Caki2 (cell line): ENCODE measurements at places on chromosomes 7 and 10.

- DNase-seq = no peak
Measured at GRCh38 chr7:43112941-43113621, 634 bp downstream of the HECW1 start.

- DNase-seq = no peak
Measured at GRCh38 chr10:3476186-3476585, 303.6 kb upstream of the PITRM1 start.

DNA sequence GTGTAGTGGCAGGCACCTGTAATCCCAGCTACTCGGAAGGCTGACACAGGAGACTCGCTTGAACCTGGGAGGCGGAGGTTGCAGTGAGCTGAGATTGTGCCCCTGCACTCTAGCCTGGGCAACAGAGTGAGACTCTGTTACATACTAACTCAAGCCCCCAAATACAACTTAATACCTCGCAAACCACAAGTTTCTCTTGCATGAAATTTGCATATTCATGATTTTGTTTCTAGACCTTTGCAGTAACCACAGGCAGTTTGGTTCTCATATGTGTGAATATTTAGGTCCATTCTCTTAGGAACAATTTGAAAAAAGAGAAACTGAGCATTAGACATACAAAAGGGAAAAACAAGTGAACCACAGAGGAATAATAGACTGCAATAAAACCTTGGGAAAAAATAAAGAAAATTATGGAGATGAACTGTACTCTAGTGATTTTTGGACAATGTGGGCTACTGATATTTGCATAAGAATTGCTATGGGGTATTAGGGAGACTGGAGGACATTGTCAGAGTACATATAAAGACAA is 77.0 kb downstream of the ZNF277 start:
- DNase-seq = no peak

DNA sequence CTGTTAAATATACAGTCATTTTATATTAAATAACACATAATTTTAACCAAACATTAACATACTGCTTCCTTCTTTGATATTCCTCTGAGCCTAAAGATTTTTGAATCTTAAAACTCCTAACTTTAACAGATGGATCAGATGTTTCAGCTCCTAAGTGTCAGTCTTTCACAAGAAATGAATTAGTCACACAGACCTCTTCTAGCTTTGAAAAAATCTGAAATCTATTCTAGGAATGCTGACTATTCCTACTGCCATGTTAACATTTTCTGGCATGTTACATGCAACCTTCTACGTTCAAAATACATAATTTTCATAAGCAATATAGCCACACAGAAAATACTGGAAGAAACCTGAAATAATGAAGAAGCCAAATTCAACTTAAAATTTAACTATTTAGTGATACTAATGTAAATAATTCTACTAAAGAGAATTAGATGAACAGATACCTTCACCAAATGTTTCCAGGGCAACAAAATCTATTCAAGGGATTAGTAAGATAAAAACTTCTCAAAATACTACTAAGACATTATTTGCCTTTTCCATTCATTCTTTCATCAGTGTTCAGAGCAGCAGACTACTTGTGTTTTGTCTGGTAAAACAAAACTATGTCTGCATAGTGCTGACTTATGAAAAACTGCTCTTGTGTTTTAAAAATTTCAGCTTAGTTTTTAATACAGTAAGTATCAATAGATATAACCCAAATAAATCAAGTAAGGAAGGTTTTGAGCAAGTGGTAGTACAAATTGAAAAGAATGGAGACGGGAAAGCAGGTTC is 9.2 kb downstream of the JMJD1C start:
- DNase-seq = no peak

- peak; percentile 65 for DNase-seq
Measured at GRCh38 chr10:60937784-60938654, 6.0 kb downstream of the RHOBTB1 start.

DNA sequence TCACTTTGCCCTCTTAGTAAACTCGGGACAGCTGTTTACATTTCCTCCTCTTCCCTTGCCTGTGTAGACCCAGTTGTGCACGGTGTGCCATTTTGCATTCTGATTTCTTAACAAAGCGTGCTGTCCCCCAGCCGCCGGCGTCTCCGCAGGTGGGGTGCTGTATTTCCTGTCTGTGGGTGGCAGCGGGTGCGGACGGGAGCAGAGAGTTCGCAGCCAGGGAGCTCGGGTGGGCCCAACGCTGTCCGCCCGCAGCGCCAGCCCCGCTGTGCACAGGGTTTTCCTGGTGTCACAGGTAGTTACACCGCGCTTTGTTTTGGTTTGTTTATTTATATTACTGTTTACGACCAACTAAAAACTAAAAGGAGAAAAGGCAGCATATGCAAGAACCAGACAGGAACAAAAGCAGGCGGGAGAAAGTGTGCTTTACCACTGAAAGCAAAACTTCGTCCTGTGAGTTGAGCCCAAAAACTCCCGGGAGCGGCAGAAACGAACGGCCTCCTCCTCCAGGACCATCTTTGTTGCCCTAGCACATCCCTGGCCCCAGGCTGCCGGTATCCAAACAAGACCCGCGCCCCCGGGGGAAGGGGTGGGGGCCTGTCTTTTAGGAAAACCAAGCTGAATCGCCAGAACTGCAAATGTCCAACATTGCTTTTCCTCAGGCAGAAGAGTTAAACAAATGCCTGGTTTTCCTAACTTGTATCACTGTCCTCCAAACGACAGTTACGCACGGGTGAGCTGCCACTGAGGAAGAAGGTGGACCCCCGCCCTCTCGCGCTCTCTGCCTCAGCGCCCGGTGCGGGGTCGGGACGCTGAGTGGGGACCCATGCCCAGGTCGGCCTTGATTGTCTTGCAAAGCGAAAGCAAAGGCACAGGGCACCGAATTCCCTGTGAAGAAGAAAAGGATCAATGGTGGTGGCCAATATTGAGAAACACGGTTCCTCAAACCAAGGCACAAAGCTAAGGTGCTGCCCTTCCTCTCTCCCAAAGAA is 45.9 kb upstream of the DRGX start:
- DNase-seq = no peak

- peak; percentile 10 for DNase-seq
Measured at GRCh38 chr7:36037121-36037662, 115.9 kb upstream of the EEPD1 start.

- no peak for DNase-seq
Measured at GRCh38 chr7:30463405-30464145, 15.0 kb downstream of the NOD1 start.

GRCh38 chr10:117896517-117896916 is 150.2 kb downstream of the RAB11FIP2 start:
- DNase-seq = no peak

DNA sequence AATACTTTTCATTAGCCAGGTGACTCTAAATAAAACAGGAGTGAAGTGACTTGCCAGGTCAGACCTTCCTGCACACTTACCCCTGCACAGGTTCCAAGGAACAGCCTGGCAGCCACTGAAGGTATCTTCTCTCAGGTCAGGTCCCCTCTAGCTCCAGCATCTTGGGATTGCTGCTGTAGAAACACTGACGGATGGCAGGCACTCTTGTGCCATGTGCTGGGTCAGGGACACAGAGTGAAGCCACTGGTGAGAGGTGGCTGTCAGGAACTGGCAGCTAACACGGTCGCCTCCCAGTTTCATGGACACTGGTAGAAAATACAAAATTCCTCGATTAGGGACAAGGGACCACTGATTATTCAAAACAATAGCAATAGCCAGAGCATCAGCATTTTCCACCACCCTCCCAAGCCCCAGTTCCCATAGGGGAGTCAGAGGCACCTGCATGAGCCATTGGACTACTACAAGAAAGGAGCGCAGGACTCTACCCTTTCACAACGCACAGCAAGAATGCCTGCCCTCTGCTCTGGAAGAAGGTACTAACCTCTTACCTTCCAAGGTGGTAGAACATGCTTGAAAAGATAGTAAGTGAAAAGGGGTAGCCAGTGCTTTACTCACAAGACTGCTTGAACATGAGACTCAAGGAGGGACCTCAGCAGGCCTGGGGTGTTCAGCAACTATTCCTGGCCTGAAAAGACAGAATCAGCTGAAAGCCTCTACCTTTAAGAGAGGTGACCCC is 5.1 kb upstream of the MYO1G start:
- no peak for DNase-seq

- DNase-seq = peak; percentile 16
Measured at GRCh38 chr10:79001082-79001885, 67.5 kb upstream of the ZMIZ1 start.

- no peak for DNase-seq
Measured at GRCh38 chr10:12929381-12929780, 72.1 kb downstream of the CCDC3 start.

DNA sequence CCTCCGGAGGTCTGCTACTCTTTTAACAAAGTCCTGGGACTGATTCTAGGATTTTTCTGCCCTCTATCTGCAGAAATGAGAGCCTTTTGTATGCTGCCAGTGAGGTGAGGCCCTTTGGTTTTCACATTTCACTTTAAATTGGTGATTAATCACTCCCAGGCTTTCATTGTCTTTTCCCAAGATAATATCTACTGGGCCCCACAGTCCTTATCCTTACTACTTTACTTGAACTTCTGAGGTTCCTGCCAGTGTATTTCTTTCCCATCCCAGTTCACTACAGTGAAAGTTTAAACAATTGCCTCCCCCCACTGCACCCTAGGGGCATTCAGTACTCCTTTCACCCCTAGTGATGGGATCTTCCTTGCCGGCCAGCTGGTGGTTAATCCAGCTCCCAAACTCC is 127.4 kb upstream of the INHBA start:
- DNase-seq = no peak

DNA sequence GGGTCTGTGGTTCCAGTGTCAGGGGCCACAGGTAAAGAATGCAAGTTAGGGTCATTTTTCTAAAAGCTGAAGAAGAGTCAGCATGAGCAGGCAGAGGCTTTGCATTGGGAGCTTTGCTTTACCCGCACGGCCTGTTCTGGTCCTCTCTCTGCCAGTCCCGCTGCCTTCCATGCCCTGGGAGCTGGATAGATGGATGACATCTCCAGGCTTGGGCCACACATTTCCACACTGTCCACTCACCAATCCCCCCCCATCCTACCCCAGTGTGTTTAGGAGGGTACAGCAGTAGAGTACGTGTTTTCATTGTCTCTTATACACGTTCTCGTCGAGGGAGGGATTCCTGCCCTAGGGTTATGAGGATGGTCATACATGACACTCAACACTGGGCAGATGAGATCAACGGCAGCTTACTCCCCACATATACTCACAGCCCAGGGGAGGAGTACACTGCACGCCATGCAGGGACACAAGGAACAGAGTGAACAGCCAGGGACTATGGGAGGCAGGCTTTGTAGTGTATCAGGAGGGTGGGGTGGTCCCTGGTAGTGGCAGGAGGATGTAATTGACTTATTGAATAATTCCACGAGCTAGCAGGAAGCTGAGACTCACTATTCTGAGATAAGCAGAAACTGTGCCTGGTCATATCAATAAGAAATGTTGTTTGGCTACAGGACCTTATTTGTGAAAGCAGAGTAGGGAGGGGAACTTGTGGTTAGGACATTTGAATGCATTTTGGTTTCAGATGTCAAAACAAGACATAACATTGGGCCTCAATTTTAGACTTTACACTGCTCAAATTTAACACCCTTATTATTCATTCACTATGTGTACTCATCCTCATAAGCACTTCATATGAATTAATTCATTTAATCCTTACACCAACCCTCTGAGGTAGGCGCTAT is 36.6 kb downstream of the PLPP4 start:
- no peak for DNase-seq

DNA sequence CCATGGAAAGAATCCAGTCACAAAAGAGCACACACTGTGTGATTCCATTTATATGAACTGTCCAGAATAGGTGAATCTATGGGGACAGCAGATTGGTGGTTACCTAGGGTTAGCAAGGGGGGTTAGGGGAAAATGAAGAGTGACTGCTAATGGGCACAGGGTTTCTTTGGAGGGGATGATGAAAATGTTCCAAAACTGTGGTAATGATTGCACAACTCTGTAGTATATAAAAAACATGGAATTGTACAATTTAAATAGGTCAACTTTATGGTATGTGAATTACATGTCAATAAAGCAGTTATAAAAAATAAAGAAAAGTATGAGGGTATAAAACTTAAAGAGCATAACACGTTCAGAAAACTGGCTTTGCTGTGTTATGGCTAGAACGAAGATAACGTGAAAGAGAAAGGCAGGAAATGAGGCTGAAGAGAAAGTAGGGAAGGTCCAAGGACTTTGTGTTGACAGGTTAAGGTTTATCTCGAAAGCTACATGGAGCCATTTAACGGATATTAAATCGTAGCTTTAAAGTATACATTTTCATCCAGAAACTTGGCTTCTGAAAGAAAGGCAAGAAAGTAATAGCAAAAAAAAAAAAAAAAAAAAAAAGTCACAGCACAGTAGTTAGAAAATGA is 26.4 kb upstream of the MSS51 start:
- DNase-seq = no peak

DNA sequence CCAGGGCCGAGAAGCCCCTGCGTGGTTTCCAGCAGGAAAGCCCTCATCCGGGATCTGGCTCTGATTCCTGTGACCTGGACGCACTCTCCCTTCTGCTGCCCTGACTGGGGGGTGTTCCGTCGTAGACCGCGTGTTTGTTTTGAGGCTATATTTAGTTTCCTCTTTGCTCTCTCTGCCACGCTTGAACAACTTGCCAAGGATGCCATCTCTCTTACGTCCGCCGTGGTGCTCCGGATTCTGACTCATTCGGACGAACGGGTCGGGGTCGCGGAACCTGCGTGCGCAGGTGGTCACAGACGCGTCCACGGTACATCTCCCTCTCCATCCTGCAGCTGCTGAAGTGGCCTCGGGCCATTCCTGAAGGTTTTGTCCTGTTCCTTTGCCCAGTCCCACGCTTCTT is 10.4 kb upstream of the SORCS3 start:
- peak; percentile 30 for DNase-seq

DNA sequence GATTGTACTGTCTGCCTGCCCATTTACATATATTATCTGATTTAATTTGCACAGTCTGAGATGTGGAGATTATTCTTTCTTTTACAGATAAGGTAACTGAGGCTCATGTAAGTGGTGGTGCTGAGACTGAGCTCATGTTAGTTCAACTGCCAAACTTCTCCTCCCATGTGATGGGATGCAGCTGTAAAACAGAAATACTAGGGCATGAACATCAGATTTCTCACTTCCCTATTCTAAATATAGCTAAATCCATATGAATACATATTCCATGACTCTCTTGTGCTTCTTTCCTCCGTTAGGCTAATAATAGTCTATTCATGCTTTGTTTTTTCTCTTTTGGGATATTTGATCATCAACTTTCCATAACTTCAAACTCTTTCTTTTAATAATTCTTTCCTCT is 84.7 kb downstream of the PTPRZ1 start:
- DNase-seq = no peak

- peak; percentile 71 for DNase-seq
Measured at GRCh38 chr10:32929634-32930033, 28.4 kb downstream of the ITGB1 start.

GRCh38 chr10:61068471-61068870 is 124.5 kb upstream of the RHOBTB1 start:
- no peak for DNase-seq

DNA sequence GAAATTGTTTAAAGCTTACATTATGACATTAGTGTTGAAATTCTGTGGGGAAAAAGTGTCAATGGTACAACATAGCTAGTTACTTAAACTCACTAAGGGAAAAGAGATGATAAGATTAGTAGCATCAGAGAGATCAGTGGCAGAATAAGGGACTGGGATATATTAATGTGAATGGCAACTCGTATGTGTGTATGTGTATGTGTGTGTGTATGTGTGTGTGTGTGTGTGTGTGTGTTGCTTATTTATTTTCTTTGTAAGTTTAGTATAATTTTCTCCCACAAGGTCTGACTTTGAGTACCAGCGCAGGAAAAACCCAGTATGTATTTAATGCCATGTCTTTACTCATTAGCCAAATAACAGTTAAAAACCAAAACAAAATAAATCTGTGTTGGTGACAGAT is 256.1 kb downstream of the ARHGAP21 start:
- peak; percentile 30 for DNase-seq

GRCh38 chr7:30478349-30479201 is at the start of gene NOD1:
Gene NOD1, minus strand, starts transcription at chr7:30478784. Its CDS starts 21,863 bp downstream, at chr7:30456921.
- DNase-seq = peak; percentile 84
